Activated CD4-positive, alpha-beta T cell treated with anti-CD3 and anti-CD28 coated beads for 4 hours (primary cell): ENCODE measurements at places on chromosomes 16 and 17.

DNA sequence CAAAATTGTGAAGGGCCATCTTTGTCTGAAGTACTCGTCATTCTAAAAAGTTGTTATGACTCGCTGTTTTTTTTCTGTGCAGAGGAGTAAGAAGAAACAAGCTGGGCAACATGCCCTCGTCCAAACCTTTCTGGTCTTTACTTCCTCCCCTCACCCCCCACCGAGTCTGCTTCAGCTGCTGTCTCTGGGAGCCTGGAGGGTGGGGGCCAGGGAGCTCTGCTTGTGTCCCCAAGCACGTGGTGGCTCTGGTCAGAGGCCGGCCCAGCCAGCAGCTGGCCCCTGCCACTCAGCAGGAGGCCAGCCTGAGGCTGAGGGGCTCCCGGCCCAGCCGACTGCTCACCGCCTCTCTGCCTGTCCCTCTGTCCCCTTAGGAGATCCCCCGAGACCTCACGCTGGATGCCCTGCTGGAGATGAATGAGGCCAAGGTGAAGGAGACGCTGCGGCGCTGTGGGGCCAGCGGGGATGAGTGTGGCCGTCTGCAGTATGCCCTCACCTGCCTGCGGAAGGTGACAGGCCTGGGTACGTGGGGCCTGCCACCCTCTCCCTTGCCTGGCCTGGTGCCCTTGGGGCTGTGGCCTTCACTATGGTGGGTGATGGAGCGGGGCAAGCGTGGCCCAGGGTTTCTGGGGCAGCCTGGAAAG is 53.7 kb upstream of the LGALS9 start:
- no peak for DNase-seq

GRCh38 chr16:12611006-12611477 is 192.6 kb downstream of the CPPED1 start:
- no peak for DNase-seq

GRCh38 chr16:10817963-10818941 is at the start of gene TVP23A:
TVP23A (minus strand) TSS chr16:10818794; CDS start chr16:10818493, 301 bp downstream.
- no peak for DNase-seq

GRCh38 chr17:29140631-29141513 is 39.3 kb downstream of the MYO18A start:
- peak; percentile 41 for DNase-seq

GRCh38 chr16:55508271-55508921 is 476 bp upstream of the LPCAT2 start:
- no peak for DNase-seq

DNA sequence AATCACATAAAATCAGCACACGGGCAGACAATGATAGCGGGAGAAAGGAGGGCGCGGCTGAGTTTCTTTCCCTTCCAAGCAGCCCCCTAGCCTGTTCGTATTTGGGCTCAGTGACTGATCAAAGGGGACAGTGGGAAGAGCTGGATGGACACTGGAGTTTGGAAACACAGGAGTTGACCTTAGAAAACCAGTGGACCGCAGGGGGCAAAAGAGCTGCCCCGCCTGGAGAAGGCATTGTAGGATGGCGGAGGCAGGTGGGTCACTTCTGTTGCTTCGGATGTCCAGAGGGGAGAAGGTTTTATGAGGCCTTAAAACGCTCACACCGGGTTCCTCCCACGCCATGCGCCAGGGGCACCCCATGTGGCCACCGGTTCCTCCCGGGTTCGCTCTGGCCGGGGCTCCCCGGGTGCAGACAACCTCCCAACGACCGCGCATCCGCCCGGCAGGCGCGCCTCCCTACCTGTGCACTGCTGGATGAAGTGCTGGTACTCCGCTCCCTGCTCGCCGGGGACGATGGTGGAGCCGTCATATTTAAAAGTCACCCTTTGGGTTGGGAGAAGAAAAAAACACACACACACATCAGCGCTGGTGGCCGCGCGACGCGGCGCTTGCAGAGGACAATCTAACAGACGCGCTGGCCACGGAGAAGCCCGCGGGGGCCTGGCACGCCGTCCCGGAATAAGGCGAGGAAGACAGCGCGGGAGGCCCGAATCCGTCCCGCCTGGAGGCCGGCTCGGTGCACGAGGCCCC is 662 bp downstream of the COTL1 start:
- DNase-seq = peak; percentile 46

GRCh38 chr17:76725580-76726230 is 701 bp downstream of the JMJD6 start:
- peak; percentile 66 for DNase-seq

GRCh38 chr16:56199164-56199563 is 7.9 kb downstream of the GNAO1 start:
- no peak for DNase-seq

DNA sequence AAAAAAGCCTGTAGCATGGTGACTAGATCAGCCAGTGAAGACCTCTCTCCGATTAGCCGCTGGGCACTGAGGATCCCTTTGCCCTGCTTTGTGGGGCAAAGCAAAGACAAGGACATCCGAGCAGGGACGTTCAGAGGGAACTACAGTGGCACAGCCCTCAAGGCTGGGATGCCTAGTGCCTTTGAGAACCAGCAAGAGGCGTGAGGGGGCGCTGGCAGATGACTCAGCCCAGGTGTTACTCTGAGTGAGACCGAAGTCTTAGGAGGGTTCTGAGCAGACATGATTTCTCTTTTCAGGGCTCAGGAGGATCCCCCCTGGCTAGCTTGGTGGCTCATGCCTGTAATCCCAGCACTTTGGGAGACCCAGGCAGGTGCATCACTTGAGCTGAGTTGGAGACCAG is 178.6 kb downstream of the CPPED1 start:
- DNase-seq = no peak

GRCh38 chr17:39607057-39607850 is 466 bp downstream of the NEUROD2 start:
- DNase-seq = no peak

DNA sequence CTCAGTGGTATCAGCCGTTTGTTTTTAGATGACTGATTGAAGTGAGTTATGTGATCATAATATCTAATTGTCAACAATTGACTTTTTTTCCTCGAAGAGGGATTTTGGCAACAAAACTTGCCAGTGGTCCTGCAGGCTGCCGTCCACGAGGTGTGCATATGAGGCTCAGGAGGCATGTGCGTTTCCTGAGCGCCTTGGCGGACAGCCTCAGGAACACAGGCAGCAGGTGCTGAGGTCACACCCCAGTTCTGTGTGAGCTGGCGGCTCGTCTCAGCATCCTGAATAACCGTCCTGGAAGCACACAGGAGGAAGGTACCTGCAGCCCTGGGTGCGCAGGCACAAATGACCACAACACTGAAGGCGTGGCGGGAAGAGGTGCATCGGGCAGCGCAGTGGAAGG is 11.7 kb downstream of the SPG7 start:
- DNase-seq = no peak

DNA sequence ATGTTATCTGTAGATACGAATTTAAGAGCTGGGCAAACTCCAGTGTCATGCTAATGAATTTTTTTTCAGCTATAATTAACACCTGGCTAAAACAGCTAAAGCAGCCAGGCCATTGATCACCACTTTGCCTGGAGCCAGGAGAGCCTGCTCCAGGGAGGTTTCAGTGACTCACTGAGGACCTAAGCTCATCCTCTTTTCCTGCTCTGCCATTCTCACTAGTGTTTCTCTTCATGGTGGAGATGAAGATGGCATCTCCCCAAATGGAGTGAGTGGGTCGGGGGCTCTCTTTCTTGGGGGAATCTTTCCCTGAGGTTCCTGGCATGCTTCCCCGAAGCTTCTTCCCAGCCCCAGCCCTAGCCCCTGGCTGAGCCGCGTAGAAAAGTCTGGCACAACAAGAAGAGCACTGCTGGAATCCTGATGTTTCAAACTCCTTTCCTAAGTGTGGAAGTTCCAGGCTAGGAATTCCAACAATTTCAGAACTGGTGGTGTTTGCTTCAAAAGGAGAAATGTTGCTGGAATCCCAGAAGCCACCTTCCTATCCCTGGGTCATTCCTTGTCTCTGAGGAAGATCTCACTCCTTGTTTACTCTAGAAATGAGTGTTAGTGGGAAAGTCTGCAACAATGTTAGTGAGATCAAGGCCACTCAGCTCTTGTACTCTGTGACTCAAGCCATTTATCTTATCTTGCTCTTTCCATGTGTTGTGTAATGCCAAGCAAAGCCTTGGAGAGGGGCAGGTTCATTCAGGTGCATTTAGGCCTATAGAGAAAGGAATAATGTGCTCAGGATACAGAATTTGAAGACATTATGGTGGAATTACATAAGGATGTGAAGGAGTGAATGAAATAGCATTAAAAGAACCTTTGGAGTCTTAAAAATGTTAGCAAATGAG is 26.0 kb upstream of the B4GALNT2 start:
- no peak for DNase-seq

GRCh38 chr17:36529121-36529520 is 5.5 kb downstream of the MYO19 start:
- no peak for DNase-seq

DNA sequence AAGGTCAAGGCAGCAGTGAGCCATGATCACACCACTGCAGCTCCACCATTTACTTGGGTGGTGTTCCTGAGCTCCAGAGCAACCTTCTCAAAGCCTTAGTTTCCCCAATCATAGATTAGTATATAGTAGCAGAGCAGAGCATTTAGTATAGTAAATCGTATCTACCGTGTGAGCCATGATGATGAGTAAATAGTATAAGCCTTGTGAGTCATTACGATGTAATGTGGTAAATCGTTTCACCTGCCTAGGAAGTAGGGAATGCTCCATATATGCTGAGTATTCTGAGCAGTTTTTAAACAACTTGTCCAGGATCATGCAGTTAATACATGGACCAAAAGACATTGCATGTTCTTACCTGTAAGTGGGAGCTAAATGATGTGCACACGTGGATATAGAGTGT is 66.4 kb downstream of the SCNN1B start:
- DNase-seq = no peak

DNA sequence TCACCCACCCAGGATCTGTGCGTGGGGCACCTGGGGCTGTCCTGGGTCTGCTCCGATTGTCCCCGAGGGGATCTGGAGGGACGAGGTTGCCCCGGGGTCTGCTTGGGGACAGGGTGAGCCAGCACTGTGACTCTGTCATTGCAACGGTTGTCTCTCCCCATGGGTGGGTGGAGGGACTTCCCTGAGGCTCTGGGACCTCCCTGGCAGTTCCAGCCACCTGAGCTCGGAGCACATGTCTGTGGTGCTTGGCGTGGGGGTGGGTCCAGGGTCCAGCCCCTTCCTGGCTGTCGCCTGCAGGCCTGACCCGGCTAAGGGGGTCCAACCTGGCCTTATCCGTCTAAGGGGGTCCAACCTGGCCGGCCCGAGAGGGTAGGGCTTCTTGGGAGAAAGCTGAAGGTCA is 8.5 kb upstream of the CBFA2T3 start:
- DNase-seq = no peak

GRCh38 chr17:80035687-80035936 is at the start of gene TBC1D16:
TBC1D16 (minus strand) TSS chr17:80035872; CDS start chr17:80013547, 22,325 bp downstream.
- DNase-seq = no peak

GRCh38 chr16:15643946-15644250 is 944 bp upstream of the MARF1 start:
- no peak for DNase-seq

DNA sequence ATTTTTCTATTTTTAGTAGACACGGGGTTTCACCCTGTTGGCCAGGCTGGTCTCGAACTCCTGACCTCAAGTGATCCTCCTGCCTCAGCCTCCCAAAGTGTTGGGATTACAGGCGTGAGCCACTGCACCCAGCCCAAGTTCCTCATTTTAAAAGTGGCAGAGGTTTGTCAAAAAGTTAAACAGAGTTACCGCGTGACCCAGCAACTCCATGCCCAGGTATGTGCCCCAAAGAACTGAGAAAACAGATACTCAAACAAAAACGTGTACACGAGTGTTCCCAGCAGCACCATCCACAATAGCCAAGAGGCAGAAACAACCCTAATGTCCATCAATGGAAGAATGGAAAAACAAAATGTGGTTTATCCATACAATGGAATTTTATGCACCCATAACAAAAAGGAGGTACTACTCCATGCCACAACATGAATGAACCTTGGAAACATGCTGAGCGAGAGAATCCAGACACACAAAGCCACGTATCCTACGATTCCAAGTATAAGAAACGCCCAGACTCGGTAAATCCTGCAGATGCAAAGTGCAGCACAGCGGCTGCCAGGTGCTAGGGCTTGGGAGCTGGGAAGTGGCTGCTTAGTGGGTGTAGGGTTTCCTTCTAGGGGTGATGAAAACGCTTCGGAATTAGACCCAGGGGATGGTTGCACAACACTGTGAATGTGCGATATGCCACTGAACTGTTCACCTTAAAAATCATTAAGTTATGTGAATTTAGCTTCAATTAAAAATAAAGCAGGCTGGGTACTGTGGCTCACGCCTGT is 24.8 kb downstream of the ADCY9 start:
- no peak for DNase-seq

- no peak for DNase-seq
Observed at GRCh38 chr16:55502801-55503366, 6.0 kb upstream of the LPCAT2 start.

- peak; percentile 48 for DNase-seq
Observed at GRCh38 chr16:728131-728889, 1.4 kb downstream of the HAGHL start.
